ENCODE measurements at places on chromosomes 1 and 21.

GRCh38 chr1:2956576-2956975 is 64.7 kb upstream of the ACTRT2 start:
- DNase-seq = no peak

DNA sequence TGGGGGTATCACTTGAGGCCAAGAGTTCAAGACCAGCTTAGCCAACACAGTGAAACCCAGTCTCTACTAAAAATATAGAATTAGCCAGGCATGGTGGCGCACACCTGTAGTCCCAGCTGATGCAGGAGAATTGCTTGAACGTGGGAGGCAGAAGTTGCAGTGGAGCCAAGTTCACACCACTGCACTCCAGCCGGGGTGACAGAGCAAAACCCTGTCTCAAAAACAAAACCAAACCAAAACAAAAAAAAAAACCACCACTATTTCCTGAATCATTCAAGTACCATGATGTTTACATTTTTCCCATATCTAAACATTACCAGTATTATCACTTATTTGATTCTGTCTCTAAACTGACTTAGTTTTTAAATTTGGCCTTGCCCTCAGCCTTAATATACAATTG is 29.5 kb downstream of the TUT4 start:
- no peak for DNase-seq

DNA sequence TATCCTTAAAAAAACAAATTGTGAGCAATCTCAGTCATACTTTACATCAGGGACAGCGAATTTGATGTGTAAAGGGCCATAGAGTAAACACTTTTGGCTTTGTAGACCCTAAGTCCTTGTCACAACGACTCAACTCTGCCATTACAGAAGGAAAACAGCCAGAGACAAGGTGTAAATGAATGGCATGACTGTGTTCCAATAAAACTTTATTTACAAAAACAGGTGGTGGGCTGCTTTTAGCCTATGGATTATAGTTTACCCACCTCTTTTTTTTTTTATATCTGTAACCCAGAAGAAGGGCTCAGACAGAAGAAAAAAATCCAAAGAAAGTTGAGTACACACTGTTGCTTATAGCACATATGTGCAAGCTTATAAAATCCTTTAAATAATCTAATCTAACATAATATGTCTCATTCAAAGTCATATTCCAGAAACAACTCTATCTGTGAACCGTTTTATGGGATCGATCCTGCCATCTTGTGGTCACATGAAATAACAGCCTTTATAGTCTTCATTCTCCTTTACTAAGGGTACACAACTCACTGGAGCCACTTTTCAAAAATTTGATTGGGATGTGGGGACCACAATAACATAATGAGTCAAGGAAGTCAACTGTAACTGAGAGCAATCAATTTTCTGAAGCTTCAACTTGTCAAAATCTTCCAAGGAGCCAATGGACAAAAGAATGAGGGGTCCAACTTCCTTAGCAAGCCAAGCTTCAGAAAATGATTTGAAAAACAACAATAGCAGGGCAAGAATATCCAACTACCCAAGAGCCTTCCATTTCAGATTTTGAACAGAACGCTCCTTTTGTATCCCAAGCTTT is 142.2 kb upstream of the KRTAP19-8 start:
- no peak for DNase-seq

DNA sequence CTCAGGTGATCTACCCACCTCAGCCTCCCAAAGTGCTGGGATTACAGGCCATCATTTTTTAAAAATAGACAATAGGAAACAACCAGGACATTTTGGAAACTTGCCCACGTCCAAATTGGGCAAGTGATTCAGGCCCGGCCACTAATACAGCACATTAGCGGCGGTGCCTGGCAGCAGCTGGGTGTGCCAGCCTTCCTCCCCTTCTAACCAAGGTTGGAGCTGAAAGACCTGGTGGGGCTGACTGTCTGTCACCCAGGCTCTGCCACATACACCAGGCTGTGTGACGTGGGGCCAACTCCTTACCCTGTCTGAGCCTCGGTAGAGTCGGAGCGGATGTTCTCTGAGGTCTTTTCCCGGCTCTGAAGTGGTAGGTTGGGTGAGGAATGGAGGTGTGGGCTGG is 29.6 kb upstream of the TMEM51 start:
- no peak for DNase-seq

DNA sequence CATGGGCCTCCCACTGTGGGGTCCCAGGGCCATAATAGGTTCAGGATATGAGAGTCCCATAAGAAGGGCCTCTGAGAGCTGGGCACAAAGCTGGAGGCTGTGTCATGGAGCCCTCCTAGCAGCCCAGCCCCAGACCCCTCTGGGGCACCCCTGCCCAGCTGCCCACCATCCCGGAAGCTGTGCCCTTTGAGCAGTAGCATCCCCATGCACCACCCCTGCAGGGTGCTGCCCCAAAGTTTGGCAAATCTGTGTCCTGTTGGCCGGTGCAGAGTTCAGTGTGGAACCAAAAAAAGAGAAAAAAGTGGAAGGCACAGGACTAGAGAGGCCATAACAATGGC is 17.6 kb downstream of the TNNT2 start:
- DNase-seq = no peak

DNA sequence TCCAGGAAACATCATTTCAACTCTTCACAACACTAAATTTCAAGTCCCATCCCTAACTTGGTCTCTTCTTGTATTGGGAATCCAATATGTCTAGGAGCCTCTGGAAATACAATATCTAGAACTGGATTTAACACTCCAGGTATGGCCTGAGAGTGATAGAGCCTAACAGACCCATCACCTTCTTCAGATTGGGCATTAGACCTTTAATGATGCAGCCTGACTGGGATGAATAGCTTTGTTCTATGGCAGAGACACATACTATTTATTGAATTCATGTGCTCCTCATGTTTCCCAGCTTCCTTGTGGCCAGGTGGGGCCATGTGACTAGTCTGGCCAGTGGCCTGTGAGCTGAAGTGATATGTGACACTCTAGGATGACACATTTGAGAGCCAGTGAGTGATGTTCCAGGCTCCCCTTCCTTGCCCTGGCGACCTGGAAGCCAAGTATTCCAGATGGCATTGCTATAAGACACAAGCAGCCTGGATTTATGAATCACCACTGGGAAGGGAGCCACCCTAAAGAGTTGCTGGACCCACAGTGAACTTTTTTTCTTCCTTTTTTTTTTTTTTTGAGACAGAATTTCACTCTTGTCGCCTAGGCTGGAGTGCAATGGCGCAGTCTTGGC is 31.0 kb upstream of the POU3F1 start:
- DNase-seq = no peak

GRCh38 chr21:43984905-43985689 is 27.0 kb upstream of the TRAPPC10 start:
- no peak for DNase-seq

GRCh38 chr1:53551428-53551995 is 92.3 kb downstream of the DMRTB1 start:
- DNase-seq = no peak

DNA sequence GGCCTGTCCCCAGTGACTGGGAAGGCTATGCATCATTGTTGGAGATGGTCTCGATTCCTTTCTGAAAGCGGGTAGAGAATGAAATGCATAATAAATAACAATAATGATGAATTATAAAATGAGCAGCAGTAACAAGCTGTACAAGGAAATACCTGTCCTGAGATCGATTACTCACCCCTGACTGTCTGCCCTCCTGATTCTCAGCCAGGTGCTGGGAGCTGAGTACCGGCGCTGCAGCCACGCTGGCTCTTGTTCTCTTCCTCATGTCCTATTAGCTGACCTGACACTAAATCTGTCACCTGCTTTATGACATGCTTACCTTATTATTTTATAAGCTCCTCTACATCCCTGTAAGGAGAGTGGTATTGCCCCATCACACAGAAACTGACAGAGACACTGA is 3.4 kb downstream of the AGPAT3 start:
- DNase-seq = no peak

- DNase-seq = no peak
These were observed 8.4 kb downstream of the SLC35F3 start for GRCh38 chr1:233912909-233913308.

DNA sequence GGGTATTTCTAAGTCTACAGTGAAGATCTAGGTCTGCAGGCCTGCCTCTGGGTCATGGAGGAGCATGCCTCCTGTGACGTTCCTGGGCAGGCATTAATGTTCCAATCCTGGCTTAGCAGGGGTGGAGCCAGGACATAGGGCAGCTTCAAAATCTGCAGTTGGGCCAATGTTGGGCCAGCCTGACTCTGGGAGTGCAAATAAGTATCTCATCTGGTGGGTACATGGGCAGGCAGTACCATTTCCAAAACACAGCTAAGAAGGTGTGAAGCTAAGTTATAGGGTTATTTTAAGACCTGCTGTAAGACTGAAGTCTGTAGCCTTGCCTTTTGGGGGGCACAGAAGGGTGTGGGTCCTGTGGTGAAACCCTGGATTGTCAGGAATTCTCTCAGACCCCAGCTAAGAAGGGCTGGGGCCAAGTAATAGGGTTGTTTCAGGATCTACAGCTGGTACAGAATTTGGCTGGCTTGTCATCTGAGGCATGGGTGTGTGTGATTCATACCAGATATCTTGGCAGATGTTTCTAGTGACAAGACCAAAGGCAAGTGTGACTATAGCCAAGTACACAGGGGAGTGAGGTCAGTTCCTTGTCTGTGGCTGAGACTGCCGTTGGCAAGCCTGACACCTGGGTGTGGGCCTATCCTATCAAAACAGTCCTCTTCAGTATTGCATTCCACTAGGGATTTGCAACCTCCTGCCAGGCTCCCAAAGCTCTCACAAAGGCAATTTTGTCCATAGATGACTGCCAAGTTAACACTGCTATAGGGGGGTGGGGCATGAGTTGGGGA is 468.7 kb upstream of the B3GALT2 start:
- no peak for DNase-seq

- peak; percentile 70 for DNase-seq
These were observed 648 bp downstream of the ATP1A1 start for GRCh38 chr1:116373431-116374352.

DNA sequence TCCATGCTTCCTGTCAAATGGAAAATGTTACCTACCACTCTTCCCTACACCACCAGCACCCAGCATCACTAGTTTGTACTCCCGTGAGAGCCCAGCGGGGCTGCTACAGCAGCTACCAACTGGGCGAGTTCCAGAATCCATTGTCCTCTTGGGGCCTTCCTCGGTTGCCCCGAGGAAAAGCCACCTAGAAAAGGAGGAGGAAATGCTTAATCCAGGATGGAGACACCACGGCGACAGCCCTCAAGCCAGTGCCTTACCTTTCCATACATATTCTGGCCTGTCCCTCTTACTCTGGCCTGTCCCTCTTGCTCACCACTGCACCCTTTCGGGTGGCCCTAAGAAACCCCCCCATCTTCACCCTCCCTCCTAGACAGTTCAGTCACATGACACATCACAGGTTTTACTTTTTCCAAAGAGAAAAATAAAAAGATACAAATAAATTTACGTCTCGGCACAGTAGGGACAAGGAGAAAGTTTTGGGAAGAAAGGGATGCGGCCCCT is 478 bp downstream of the RIT1 start:
- no peak for DNase-seq
